ENCODE measurements at places on chromosomes 13 and 19.
A peak's percentile ranks its signal among the peaks of the same experiment; 100 is the strongest.

DNA sequence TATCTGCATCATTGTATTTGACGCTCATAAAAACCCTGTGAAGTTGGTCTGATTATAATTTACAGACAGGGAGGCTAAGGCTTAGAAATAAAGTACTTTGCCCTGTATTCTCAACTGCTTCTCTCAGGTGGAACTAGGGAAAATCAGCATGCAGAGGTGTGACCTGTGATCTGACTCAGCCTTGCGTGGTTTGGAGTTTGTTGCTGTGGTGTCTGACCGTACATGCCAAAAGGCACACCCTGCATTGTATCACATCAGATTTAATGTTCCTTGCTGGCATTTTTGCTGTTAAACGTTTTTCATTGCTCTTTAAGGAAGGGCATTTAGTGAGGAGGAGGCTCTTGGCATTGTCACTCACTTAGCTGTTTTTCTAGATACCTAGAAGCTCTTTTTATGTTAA lies 58.8 kb upstream of the C1QTNF9B start:
- no peak for DNase-seq

DNA sequence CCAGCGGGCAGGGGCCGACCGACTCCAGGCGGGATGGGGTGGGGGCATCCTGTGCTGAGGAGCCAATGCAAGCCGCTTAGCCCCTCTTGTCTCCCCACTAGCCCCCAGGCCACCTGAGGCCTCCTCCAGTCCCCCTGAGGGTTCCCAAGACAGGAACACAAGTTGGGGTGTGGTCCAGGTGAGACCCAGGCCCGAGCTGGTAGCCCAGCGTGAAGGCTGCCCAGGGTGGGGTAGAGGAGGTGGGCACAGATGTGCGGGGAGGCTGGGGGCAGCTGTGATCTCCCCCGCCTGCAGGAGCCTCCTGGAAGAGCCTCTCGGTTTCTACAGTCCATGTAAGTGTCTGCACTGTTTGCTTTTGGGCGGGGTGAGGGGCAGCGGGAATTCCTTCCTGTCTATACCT lies 10.4 kb downstream of the TLE6 start:
- no peak for DNase-seq

- no peak for DNase-seq
Measured at GRCh38 chr19:56176881-56177280, 1.1 kb downstream of the GALP start.

DNA sequence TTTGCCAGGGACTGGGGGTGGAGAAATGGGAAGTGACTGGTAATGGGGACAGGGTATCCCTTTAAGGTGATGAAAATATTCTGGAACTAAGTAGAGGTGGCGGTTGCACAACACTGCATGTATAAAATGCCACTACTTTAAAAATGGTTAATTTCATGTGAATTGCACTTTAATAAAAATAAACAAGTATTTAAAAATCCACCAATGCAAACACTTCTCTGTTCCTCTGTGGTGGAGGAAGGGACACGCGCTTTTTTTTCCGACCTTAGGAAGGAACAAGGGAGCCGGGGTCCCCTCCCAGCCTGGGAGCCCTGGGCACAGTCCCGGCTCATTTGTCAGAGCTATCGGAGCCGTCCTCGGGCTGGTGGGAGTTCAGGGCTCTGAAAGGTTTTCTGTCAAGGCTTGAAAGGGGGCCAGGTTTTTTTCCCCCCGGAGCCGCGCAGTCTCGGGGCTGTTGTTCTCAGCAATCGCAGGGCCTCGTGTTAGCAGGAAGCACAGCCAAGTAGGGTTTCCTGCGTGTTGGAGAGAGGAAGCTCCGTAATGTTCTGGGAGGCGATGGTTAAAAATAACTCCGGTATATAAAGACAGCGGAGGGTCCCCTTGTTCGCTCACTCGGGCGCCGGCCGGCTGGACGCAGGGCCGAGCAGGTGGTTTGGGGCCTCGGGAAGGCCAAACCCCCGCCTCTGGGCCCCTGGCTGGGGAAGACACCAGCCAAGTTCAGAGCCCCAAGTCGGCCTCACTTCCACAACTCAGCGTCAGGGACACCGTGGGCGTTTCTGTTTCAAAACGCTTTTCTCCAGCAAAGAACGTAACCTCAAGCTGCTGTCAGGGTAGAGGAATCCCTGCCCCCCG lies 41.2 kb upstream of the KLF2 start:
- DNase-seq = no peak

DNA sequence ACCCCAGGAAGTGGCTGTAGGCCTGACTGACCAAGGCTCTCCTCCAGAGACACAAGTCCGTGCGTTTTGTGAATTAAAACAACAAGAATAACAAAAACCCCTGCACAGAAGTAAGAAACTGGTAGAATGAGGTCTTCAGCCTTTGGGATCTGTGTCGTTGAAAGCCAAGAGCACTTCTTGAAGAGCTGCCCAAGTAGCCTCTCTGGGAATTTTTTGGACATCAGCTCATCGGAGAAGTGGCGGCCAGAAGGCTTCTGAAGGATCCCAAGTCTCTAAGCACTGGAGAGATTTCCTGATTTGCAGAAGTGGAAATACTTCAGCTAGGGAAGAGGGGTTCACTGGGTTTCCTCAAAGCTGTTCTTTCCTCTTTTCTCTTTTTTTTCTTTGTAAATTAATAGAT lies 100.4 kb upstream of the ZNF536 start:
- DNase-seq = no peak

GRCh38 chr19:18208098-18208951 lies 4.5 kb upstream of the RAB3A start:
- peak; percentile 47 for DNase-seq

DNA sequence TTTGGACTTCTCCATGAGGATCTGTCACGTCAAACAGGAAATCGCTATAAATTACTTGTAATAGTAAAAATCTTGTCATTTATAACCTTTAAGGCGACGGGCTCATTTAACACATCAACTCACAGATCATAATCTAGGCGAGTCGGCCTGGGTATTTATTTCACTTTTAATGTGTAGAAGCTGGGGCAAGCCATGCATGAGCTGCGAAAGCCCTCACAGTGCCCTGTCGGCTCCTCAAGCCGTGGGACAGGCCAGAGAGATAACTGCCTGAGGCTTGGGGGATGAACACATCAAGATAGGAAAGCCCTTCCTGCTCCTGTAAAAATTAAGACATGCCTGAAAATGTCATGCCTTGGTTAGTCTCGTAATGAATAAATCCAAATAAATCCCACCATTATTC lies 30.8 kb downstream of the SOX1 start:
- DNase-seq = no peak

- DNase-seq = no peak
Measured at GRCh38 chr19:46728208-46728607, 11.3 kb upstream of the PRKD2 start.

DNA sequence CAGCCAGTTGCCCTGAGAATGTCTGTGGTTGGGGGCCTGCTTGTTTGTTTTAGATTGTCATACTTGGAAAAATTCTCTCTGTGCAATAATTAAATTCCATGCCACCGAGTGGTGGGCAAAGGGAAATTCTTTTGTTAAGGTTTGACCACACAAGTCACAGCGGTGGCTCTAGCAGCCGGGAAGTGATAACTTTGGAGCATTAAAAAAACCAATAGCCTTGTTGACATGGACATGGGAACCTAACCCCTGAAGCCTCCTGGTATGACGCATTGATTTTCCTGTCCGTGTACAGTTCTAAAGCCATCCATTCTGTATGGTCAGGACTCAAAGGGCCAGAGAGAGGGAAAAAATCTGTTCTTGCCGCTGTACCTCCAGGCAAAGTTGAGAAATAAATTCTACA lies 384.9 kb upstream of the ZNF507 start:
- DNase-seq = no peak

DNA sequence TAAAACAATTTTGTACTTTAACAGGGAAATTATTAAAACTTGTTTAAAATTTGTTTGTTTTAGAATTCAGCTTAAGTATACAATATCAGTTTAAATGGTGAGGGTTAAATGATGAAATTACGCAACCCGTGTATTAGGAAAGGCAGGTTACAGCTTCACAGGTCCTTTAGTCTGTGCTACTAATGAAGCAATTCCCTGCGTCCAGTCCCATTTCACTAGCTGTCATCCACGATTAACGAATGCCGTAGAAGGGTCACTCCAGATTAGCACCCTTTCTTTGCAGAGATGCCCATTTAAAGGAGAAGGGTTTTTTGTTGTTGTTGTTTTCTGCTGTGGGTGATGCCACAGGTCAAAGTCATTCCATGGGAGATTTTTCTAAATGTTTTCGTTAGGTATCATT lies 457.6 kb upstream of the SLC10A2 start:
- DNase-seq = no peak

DNA sequence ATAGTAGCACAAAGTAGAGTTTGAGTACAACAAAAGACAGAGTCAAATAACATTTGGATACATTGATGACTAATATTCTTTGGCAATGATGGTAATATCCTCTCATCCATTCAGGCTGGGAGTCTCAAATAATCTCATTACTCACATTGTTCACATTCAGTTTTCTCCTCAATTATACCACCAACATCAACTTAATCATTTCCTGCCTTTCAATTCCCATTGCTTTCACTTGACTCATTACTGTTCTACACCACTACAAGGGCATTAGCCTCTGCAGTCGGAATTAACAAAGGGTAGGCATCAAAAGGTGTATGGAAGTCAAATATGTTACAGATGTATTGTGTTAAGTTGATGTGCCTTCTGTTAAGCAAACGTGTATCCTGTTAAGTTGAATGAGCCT lies 518.4 kb upstream of the SLITRK1 start:
- no peak for DNase-seq

GRCh38 chr13:108981407-108981806 lies 352.0 kb downstream of the MYO16 start:
- no peak for DNase-seq

DNA sequence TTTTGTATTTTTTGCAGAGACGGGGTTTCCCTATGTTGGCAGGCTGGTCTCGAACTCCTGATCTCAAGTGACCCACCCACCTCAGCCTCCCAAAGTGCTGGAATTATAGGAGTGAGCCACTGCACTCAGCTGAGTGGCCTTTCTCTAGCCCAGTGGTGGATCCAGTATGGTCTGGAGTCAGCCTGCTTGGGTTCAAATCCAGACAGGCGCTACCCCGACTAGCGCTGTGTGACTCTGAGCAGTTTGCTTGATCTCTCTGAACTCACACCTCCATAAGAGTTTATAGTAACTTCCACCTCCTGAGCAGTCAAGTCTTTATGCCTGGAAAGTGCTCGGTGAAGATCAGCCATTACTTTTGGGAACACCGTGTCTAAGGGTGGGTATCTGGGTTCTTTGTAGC lies 10.4 kb downstream of the S1PR2 start:
- no peak for DNase-seq

DNA sequence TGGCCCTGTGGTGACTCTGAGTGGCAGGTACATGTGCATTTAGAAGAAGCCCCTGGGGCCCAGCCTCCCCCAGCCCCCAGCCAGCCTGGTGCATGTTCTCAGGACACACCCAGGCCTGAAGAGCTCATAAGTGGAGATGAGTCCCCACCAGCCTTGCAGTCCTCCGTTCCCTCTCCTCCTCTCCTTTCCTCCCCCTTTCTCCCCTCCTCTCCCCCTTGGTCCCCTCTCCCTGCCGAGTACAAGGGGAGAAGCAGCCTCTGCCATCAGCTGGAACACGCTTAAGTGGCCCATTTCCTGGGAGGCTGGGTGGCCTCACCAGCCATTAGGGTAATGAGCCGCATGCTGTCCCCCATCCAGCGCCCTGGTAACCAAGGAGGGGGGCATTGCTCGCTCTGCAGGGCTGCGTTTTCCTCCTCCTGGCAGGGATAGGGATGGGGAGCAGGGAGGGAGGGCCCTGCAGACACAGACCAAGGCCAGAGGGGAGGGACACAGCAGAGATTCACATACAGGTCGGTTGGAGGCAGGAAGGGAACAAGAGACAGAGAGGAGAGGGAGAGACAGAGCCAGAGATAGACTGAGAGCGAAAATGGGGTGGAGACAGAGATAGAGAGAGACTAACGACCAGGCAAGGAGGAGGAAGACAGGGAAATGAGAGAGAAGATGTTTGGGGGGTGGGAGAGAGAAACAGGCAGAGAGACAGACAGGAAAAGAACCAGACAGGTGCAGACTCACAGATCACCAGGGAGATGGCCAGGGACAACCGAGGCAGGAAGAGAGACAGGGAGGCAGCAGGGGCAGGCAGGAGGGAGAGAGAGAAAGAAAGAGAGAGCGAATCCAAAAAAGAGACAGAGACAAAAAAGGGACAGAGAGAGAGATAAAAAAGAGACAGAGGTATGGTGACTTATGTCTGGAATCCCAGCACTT lies 19.3 kb upstream of the DPP9 start:
- no peak for DNase-seq

DNA sequence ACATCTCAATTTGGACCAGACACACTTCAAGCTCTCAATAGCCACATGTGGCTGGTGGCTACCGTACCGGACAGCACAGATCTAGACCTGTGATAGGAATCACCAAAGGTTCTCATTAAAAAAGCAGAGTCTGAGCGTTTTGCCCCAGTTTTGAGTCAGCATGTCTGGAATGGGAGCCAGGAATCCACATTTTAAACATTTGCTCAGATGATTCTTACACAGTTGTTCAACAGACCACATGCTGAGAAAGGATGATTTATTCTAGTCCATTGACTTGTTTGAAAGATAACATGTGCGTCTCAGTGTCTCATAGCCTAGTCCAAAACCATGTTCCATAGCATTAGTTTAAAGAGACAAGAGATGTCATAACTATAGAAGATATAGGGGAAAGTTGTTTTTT lies 53.4 kb downstream of the FLT3 start:
- DNase-seq = no peak

GRCh38 chr19:27793644-27794493 lies 1419.1 kb downstream of the UQCRFS1 start:
- peak; percentile 95 for DNase-seq

GRCh38 chr13:26382835-26383234 lies 128.9 kb downstream of the CDK8 start:
- DNase-seq = no peak

DNA sequence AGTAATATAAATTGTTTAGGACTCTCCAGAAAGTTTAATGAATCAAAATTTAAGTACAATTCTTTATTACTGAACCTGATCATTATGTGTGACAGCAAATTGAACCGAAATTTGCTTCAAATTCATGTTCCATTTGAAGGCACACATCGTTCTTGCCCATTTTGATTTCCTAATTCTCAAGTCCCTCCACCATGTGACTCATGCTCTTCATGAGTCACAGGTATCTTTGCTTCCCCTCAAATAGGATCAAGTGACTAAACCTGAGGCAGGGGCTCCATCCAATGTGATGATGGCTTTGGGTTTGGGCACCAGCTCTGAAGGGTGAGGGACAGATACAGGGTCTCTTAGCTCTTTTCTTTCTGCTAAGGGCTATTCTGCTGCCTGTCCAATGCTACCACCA lies 86.1 kb downstream of the THSD1 start:
- DNase-seq = no peak

- no peak for DNase-seq
Measured at GRCh38 chr19:17749912-17750317, 1.4 kb upstream of the FCHO1 start.

DNA sequence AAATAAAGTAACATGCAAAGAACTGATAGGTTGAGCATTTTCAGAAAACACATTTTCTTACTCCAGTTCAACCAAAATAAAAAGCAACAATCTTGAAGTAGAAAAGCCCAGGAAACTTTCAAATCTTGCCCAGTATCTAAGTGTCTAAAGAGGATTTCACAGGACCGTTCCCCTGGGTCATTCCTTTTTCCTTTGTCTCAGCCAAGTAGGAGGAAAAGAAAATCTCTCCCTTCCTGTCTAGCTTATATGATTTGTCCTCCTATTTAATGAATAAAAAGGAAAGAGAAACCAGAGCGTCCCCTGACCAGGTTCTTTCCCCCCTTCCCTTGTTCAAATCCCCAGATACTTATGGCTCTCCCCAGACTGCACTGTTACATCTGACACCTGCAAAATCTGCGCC lies 248.0 kb downstream of the KCTD12 start:
- no peak for DNase-seq
